ENCODE measurements at places on chromosomes 7 and 10.

- DNase-seq = no peak
These were observed 8.7 kb downstream of the CHST15 start for GRCh38 chr10:124084708-124085107.

DNA sequence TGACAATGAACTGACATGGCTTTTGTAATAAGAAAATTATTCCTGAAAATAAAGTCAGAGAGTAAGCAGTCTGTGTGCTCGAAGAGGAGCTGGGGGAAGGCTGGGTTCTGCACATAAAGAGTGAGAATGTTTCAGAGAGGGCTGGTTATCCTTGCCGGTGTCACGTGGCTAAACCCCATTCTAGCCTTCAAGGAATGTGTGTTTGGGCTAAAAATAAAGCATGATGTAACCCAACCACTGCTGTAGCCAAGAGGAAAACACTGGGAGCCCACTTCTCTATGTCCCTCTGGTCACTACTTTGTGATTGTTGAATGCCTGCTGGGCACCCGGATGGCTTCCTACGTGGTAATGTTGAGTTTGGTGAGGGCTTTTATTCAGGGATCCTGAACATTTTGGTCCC is 23.5 kb downstream of the WDFY4 start:
- DNase-seq = no peak

DNA sequence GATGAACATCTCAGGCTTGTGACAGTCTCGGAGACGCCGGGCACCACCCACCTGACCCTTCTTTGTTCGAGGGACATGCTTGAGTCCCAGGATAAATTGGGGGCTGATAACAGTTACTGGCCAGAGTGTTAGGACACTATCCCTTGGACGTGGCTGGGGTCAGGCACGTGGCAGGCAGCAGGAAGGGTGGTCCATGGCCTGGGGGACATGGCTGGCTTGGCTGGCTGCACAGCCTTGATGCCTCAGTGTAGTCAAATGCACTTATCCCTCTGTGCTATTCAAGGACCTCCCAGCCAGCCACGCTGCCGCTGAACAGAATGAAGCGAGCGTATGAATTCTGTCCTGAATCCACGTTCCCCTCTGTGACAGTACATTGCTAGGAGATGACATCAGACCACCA is 662.0 kb upstream of the FOXK1 start:
- no peak for DNase-seq

- no peak for DNase-seq
These were observed 5.5 kb downstream of the CREB3L2 start for GRCh38 chr7:137996386-137996851.

DNA sequence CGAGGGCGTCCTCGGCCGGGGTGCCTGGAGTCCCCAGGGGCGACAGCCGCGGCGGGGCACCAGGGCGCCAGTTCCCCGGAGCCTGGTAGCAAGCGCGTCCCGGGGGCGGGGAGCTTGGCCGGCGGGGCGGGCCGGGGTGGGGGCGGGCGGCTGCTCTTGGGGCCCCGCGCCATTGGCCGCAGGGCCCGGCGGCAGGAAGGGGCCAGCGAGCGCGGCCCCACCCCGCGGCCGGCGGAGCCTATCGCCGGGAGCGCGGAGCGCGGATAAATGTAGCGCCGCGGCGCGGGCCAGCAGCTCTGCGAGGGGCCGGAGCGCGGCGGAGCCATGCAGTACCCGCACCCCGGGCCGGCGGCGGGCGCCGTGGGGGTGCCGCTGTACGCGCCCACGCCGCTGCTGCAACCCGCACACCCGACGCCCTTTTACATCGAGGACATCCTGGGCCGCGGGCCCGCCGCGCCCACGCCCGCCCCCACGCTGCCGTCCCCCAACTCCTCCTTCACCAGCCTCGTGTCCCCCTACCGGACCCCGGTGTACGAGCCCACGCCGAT is at the start of gene HHEX:
Gene HHEX (plus strand): TSS at position 293 of the 548 bp plus-strand sequence. CDS start 32 bp downstream, at position 325.
- no peak for DNase-seq

DNA sequence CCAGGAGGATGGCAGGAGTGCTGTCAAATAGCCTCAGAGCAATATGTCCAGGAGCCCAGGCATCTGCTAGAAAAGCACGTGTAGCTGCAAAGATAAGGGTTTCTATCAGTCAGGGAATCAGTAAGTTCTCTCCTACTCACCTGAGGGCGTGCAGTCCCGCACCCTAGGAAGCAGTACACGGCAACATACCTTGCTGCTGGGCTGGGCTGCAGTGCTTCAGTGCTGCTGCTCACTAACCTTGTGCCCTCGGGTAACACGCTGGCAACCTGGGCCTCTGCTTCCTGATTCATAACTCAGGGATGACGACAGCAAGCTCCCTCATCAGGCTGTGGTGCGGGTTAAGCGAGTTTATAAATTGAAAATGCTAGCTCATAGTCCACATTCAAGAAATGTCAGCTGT is 29.5 kb upstream of the CCNY start:
- peak; percentile 74 for DNase-seq

DNA sequence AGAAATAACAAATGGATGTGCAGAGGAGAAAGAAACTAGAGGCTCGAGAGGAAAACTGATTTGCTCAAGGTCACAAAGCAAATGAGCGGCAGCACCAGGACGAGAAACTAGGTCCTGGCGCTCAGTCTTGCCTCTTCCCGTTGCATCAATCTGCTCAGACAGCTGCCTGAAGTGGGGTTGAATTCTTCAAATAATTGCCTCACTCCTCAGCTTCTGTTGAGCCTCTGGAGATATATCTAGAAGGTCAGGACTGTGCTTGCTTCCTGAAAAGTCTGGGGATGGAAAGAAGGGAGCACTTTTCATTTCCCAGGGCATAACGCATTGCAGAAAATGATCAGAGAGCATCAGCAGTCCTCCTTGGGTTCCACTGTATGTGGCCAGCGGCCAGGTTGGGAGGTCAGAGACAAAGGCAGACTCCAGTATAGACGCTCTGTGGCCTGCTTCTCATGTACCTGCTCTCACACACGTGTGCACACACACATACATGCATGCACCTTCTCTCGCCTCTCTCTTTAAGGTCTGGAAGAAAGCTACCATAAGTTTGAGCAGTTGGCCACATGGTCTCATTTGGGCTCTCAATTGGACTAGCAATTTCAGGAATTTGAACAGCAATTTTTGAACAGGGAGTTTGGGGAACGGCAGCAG is 83.7 kb upstream of the DUSP5 start:
- DNase-seq = no peak

DNA sequence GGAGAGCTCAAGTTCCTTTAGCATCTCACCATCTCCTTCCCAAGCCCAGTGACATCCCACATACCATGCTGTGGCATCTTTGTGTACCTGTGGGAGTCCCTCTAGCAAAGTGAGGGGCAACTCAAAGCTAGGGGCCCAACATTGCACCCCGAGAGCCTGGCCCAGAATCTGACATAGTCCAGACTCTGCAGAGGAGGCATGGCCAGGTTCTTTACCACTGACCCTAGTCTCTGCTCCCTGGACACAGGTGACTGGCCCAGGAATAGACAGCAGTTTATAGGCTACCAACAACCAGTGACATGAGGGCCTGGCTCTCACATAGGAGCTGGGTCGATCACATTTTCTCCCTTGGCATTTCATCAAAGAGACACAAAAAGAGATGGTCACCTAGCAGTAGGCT is 444.0 kb upstream of the ZMIZ1 start:
- no peak for DNase-seq

Data from breast epithelium (tissue), 4 donors.